Activated T-helper 1 cell treated with anti-CD3 and anti-CD28 coated beads, Interleukin-2, amount 50 U/mL, for 16 hours (primary cell): ENCODE measurements at places on chromosomes 4 and X.

DNA sequence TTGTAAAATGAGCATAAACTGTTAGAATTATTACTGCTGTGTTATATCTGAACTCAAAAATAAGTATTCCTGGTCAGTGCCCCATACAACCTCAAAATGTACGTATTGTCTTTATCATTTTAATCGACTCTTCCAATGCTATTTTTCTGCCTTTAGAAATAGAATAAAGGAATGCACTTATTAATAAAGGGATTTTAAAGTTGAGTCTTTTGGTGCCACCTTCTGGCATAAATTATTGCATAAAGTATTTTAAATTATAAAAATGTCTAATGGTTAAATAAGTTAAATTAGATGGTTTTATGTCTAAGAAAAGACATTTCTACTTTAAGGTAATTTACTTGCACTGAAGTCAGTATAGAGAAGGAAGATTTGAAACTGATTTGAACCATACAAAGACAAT, 424.0 kb upstream of the NDST4 start:
- DNase-seq: no peak

DNA sequence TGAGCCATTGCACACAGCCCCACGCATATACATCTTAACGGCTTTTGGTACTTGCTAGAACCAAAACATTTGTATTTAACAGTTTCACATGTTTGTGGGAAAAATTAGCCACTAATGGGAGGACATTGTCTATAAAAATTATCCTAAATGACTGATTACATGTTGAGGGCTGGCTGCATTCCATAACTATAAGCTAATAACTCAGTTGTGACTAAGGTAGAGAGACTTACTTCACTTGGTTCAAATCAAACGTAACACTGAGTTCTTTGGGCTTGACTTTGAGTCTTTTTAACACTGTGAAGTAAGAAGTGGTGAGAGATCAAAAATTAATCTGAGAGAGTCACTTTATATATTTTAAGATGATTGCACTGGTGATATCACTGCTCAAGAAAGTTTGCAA, 47.9 kb upstream of the PGRMC2 start:
- DNase-seq: no peak

GRCh38 chr4:23768541-23768940, 121.3 kb downstream of the PPARGC1A start:
- DNase-seq: no peak

GRCh38 chr4:113682730-113683537, 78.6 kb downstream of the CAMK2D start:
- peak; percentile 58 for DNase-seq

DNA sequence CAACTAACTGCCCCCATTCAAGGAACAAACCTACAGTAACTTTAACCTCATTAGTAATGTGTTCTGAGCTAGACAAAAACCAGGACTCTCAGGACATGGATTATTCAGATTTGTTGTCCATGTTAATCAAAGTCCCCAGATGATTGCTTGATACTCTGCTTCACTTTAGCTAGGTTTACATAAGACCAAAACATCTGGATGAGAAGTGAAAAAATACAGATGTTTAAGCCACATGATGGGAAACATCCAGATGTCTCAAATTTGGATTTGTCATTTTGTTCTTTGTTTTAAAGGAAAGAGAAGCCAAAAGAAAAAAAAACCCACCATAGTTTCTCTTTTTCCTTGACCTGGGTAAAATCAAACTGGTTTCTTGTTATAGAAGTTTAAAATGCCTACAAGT, 48.5 kb upstream of the NRK start:
- no peak for DNase-seq

GRCh38 chr4:104429150-104429741, 65.4 kb downstream of the CXXC4 start:
- DNase-seq: no peak

GRCh38 chr4:173536808-173537429, 6.9 kb upstream of the HAND2 start:
- no peak for DNase-seq

- no peak for DNase-seq
These were observed 49.5 kb upstream of the STOX2 start for GRCh38 chr4:183855323-183856190.

DNA sequence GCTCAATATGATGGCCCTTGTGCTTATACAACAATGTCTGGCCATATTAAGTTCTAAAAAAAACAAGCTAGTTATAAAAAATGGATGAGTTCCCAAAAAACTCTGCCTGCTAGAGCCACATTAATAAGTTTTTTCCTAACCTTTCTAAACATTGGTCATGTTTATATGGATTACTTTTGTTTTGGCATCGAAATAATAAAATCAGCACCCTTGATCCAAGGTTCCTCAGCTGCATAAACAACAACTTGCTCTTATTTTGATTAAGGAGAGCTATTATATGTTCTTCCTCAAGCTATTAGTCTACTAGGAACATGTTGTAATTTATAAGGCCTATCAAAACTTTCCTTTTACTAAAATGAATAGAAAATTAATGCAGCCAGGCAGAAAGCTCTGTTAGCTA, 48.4 kb downstream of the UNC5C start:
- no peak for DNase-seq

- no peak for DNase-seq
These were observed 208.7 kb upstream of the FTHL17 start for GRCh38 chrX:31280580-31280979.

- DNase-seq: no peak
These were observed 70.7 kb downstream of the RTL5 start for GRCh38 chrX:72060921-72061490.
